Stimulated activated CD4-positive, alpha-beta T cell treated with anti-CD3 and anti-CD28 coated beads, Interleukin-2, amount 100 ng/mL, for 4 hours (primary cell): ENCODE measurements at places on chromosomes 2 and 18.

GRCh38 chr2:118748245-118748885 lies 99.1 kb downstream of the EN1 start:
- DNase-seq = no peak

- DNase-seq = no peak
Measured at GRCh38 chr18:48328473-48329210, 80.5 kb downstream of the ZBTB7C start.

- DNase-seq = no peak
Measured at GRCh38 chr2:152186262-152186661, 10.7 kb upstream of the STAM2 start.

GRCh38 chr2:5673145-5674025 lies 18.8 kb upstream of the SOX11 start:
- no peak for DNase-seq

GRCh38 chr2:48635786-48636185 lies 18.1 kb downstream of the GTF2A1L start:
- DNase-seq = no peak

DNA sequence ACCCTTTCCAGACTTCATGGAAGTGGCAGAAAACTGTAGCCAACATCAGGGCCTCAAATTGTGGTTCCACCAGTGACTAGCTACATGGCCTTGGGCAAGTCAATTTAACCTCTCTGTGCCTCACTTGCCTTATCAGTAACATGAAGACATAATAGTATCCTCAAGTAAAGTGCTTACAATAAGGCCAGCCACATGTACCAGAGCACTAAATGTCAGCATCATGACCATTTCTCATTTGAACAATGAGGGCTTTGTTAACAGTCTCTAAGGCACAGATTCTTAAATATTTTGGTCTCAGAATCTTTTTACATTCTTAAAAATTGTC lies 5.8 kb upstream of the KCMF1 start:
- no peak for DNase-seq

GRCh38 chr2:124426122-124426521 lies 401.0 kb downstream of the CNTNAP5 start:
- DNase-seq = no peak
